GM13976 (cell line): ENCODE measurements at places on chromosomes 3 and 15.
A peak's percentile ranks its signal among the peaks of the same experiment; 100 is the strongest.

DNA sequence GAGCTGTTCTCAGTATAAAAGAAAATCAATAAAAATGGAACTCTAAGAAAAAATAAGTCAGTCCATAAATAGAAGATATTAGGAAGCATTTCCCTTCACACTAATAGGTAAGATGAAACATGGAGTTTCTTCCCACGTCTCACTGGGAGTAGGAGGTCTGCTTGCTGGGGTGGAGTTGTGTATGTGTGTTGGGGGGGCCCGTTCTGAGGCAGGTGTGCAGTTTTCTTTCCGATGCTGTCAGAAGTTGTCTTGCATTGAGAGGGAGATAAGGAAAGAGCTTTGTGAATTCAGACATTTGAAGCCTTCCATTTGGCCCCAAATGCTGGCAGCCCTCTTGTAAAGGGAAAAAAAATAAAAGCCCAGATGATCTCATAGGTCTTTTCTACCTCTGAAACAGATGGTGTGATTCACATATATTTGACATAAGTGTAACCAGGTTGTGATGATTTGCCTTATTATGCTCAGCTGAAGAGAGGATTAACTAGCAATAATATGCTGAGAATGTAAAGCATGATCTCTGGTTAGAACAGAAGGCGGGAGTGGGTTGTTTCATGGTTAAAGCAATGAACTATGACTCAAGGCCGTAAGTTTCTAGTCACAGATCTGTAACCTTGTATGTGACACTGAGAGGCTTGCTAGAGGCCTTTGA is 8.8 kb downstream of the RASGRP1 start:
- peak; percentile 34 for DNase-seq

DNA sequence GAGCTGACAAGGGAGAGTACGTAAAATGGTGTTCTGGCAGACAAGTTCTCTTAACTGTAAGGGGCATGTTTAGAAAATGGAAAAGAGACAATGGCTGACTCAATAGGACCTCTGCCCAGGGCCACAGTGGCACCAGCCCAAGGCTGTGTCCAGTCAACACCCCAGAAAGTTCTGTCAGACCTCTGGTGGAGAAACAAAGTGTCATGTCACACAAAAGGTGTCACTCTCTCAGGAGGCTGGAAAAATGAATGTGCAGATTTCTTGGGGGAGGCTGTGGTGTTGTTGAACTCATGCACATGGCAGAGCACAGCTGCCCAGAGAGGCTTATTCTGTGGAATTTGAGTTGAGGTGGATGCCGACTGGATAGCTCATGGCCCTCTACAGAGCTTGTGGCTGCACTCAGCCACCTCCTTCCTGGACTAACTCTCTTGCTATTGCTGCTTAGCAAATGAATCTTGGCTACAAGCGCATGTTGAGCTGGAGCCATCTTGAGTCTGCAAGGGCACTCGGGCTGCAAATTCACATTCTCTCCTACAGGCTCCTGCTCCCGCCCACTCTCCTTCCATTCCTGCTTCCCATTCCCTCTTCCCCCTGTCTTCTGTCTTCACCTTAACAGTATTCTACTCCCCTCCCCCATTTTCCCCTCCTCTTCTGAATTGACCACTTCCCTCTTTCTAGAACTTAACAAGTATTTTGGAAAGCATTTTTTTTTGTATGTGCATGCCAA is 55.8 kb upstream of the SLC7A14 start:
- DNase-seq = no peak

DNA sequence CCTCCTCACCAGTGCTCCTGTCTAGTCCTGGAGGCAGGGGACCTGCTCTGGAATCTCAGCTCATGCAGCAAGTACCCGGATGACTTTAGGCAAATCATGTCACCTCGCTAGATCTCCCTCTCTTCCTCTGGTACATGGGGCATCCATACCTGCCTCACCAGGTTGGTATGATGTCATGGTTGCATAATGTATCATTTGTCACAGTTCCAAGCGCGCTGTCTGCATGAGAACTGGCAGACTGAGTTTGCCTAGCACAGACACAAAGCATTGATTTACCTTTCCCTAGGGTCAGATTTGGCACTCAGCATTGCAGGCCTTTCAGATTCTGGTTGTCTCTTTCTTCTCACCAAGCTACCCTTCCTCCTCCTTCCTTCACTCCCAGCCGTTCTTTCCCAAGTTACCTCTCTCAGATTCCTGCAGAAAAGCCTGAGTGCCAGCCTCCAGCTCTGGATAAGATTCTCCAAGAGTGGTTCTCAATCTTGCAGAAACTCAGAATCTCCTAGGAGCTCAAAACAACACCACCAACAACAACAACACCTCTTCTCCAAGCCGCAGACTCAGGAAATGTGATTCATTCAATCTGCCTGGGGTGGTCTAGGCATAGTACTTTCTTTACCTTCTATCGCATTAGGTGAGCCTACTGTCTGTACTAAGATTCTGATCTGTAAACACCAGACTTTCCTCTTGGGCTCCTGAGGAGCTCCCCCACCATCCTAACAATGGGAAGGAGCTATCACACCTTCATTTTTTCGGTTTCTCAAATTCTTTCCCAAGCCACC is 29.5 kb downstream of the FAM43A start:
- DNase-seq = no peak

DNA sequence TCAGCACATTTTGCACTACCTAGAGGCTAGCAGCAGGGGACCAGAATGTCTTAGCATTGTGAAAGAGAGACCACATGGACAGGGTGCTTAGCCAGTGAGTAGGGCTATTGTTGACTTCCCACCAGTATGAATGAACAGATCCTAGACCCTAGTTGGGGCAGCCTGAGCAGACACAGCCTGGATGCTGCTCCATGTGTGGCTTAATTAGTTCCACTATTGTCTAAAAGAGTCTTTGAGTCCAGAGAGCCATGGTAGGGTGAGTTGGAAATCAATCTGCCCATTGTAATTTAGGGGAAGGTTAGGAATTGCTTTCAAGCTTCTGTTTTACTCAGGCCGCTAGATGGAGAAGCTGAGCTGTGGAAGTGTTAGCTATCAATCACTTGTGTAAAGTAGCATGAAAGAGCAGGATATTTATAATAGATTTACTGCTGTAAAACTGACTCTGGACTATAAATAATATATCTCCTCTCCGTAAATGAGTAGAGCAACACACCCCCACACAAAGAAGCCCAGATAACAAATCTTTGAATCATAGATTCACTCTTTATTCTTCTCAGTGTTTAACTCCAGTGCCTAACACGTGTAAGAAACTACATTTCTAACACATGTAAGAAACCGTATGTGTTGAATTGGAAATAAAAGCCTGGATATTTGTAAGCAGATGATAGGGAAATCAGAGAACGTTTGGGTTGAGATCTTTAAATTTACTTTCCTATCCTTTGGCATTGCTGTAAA is 4.1 kb upstream of the GCSAM start:
- peak; percentile 29 for DNase-seq

GRCh38 chr3:99355465-99355864 is 282.9 kb upstream of the COL8A1 start:
- DNase-seq = no peak

- no peak for DNase-seq
These were observed 45.4 kb downstream of the MAGEF1 start for GRCh38 chr3:184666442-184666841.
